ENCODE measurements at places on chromosomes 1 and 21.

DNA sequence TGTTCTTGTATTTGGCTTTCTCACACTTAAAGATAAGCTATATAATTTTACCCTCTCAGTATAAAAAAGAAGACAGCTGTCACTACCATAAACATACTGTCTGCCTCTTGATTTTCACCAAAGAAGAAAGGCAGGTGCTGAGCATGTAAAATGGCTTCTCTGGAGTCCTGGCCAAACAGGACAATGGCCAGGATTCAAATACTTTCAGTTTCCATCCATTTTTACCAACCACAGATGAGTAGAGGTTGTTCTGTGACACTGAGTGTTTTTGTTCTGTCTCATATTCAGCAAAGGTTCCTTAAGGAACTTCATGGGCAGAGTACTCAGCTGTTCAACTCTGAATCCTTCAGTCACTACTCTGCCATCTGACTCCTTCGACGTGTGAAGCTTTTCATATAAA, 29.4 kb upstream of the RAB3GAP2 start:
- no peak for DNase-seq

DNA sequence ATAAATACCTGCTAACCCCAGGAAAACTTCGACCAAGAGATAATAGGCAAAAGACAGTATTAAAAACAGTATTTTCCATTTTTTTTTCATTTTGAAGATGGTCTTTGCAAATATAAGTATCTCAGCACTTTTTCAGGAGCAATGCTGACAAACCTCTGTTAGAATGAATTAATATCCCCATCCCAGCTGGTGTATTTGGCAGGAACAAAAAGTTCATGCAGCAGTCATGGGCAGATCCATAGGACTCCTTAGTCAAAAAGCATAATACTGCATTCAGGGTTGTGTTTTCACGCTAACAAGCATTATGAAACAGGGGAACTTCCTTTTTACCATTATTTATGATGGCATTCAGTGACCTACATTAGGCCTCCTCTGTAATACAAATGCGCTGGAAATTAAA, 344.0 kb downstream of the ST6GALNAC3 start:
- DNase-seq = no peak

GRCh38 chr1:204376919-204377799, 17.4 kb upstream of the PLEKHA6 start:
- no peak for DNase-seq

DNA sequence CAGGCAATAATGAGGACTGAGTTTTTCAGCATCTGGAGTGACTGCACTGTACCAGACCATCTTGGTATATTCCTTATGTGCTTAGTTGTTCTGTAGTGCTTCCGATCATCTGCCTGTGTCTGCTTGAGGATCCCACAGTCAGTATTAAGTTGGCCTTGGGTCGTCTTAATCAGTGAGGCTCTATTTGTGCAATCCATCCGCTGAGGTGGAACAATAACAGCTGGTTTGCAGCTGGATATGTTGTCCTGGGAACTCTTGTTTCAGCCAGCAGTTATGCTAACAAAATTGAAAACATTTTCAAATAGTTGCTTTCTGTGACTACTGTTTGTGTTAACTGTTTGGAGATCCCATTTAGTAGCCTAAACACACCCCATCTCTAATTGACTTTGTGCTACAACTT, 73.7 kb downstream of the LAMC1 start:
- peak; percentile 73 for DNase-seq

DNA sequence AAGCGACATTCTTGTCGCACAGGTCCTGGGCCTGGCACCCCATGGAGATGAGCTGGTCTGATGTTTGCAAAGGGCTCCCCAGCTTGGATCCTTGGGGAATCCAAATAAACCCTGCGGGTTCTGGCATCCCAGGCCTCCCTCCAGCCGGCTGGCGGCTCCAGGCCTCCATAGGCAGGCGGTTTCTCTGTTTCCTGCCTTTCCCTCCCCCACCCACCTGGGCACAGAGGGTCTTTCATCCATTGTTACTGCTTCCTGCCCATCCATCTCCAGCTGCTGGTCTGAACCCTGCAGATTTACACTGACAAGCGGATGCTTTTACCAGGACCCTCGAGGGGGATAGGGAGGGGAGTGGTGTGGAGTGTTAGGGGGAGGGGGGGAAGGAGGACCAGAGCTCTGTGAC, 39.1 kb upstream of the ID3 start:
- no peak for DNase-seq

DNA sequence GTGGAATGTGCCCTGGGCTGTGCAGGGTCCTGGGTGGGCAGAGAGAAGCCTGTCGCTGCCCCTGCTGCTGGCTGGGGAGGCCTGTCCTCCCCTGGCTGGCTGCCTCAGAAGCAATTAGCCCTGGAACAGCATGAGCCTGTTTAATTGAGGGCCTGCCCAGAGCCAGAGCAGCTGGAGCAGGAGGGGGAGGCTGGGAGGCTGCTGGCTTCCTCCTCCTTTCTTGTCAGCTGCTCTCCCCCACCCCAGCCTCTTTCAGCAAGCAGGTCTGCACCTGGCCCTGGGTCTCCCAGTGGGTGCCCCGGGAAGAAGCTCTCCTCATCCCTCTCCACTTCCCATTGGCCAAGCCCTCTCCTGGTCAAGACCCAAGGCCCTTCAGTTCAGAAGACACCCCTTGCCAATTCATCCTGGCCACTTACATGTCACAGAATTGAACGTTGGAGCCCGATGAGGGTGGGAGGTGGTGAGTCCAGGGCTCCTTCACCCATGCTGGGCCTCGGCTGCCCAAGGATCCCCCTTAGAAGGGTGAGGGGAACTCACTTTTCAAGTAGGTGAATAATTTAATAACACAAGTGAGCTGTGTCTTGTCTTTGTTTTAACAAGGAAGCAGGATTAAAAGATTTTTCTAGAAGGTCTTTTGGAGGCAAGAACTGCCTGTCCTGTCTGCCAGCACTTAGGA, 13.2 kb downstream of the AMPD2 start:
- no peak for DNase-seq

DNA sequence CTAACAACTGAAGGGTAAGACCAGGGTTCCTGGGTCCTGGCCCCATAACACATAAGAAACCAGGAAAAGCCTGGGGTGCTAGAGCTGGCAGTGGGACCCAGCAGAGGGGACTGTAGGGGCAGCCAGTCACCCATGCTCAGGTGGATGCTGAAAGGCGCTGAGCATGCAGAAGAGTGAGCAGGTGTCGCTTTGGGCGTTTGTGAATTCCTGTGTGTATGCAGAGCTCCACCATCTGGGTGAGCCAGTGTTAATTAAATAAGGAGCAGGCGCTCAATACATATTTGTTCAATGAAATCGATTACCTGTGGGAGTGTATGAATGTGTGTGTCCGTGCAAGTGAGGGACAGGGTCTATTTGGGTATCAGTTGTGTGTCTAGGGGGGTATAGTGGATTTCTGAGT, 499 bp downstream of the C1QA start:
- no peak for DNase-seq
